ENCODE measurements at places on chromosomes 5 and 9.

- no peak for DNase-seq
Measured at GRCh38 chr9:18422296-18423036, 51.5 kb upstream of the ADAMTSL1 start.

- DNase-seq = no peak
Measured at GRCh38 chr5:163730206-163730756, 224.9 kb downstream of the MAT2B start.

DNA sequence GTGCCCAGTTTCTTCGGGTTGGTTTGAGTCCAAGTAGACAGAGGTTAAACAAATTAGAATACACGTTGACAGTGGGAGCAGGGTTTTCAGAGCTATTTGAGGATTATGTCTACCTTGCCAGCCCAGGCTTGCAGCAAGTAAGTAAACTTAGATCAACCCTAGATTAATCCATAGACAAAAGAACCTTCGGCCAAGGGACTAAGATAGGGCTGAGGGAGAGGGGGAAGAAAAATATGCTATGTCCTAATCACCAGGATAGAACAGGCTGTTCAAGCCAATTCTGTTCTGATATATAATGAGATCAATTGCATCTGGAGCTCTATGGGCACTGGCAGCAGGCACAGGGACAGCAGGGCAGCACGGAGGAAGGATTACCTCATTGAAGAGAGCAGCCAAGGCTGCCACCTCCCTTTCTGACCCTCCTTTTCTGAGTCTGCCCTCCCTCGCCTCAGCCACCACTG lies 377.7 kb downstream of the PIK3R1 start:
- no peak for DNase-seq

DNA sequence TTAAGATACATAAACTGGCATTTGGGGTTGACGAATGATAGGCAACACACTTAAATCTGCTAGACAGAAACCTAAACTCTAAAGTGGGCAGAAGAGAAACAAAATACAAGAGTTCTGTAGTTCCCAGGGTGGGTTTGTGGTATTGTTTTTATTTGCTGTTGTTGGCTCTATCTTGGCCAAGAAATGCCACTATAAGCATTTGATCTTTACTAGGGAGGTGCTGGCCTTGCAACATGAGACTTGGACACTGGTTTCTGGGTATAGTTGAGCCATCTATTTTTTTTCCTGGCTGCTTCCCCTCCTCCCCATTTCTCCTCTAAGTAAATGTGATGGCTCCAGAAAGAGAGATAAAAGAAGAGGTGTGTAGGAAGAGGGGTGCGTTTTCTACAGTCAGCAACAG lies 251.2 kb downstream of the SLIT3 start:
- DNase-seq = no peak

DNA sequence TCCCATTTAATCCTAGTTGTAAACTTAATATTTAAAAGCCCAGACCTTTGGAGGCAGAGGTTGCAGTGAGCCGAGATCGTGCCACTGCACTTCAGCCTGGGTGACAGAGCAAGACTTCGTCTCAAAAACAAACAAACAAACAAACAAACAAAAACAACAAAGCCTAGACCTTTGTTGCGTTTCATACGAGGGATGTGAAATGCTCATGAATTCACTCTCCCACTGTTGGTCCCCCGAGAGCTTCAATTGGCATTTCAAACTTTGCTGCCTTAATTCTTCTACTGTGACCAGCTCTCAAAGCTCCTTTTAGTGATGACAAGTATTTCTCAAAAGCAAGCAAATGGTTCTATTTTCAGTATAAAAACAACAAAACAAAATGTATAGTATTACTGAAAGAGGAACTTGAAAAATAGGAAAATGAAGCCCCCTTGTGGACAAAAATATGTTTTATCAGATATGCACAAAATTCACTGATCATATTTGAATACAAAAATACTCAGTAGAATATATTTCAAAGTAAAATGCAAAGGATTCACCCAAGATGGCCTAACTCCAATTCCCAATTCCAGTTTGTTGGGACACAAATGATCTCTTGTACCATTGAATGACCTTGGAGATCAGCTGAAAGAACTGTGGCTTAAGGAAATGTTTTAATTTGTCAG lies 140.4 kb downstream of the ESM1 start:
- peak; percentile 11 for DNase-seq

DNA sequence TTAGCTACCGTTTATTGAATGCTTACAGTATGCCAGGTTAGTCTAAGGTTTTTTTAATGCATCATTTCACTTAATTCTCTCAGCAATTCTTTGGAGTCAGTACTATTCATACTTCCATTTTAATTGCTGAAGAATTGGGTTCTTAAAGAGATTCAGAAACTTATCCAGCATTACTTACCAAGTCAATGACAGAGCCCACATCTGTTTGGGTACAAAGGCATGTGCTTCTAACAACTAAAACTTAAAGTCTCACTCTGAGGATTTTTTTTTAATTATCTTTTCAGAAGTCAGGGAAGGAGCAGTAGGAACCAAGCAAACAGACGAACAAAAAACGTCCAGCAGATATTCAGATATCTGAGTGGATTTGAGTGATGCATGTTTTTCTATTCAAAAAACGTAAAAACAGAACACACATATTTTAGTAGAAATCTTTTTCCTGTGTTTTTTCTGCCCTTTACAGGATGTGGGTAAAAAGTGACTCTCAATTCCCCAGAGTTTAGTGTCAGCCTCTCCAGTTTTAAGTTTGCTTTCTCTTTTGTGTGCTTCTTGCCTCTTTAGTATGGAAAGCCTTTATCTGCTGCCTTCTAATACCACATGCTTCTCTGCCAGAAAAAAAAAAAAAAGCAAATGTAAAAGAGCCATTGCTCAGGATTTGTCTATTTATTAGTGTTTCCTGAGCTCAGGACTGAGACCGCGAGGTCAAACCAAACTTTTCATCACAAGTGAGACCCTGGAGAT lies 118.0 kb downstream of the PRKACG start:
- no peak for DNase-seq

- DNase-seq = no peak
Measured at GRCh38 chr9:103377667-103378066, 382.5 kb downstream of the CYLC2 start.

GRCh38 chr9:93865716-93866115 lies 89.4 kb downstream of the BARX1 start:
- no peak for DNase-seq

DNA sequence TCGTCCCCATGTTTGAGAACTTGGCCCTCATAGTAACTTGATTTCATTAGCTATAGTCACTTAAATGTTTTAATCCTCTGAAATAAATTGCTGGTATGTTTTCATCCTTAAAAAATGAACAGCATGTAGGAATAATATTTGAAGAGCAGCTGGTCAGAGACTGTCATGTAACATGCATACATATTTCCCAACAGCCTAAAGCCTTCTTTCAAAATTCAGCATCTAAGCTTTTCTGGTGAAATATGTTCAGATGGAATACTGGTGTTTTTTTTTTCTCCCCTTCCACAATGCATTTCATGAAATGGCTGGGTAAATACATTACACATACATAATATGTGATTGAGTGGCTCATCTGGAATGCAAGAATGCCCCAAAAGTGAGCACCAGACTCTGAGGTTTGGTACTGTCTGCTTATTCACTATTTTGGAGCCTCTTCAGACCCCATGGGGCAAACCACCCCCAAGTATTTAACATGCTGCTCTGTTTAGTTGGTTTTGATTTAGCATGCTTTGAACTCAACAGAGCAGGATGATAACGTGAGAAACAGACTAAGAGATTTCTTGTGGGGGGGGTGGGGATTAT lies 94.0 kb downstream of the SMARCA2 start:
- no peak for DNase-seq

Data from COR-L47 (cell line).